ENCODE measurements at places on chromosomes 3 and 15.

- no peak for DNase-seq
These were observed 3.6 kb upstream of the NMD3 start for GRCh38 chr3:161217496-161217895.

DNA sequence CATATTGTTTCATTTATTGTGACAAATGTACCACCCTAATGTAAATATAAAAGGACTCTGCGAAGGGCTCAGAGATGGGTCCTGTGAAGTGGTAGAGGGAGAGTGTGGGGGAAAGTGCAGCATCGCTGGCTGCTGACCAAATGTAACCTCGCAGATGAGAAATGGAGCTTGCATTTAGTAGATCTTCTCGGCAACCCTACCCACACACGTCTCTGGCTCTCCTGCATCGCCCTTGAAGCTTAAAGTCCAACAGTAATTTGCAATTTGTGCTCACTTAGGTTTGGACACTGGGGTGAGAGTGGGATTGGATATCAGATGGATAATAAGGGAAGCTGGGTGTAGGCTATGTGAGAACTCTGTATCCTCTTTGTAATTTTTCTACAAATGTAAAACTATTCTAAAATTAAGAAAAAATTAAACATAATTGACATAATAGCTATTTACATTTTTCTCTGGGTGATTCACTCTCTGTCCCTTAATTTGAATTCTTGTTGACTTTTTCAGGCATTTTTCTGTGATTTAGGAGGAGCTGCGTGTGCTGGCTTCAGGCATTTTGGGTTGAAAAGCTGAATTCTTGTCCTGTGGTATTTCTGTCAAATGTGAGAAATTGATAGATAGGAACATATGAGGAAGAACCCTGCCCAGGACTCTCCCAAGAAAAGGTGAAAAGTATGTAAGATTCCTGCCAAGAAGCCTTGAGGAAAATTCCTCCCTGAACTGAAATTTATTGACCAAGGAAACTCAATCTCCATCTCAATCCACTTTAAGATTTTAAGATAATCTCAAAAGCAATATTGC is 524.7 kb upstream of the MCTP2 start:
- DNase-seq, result no peak

DNA sequence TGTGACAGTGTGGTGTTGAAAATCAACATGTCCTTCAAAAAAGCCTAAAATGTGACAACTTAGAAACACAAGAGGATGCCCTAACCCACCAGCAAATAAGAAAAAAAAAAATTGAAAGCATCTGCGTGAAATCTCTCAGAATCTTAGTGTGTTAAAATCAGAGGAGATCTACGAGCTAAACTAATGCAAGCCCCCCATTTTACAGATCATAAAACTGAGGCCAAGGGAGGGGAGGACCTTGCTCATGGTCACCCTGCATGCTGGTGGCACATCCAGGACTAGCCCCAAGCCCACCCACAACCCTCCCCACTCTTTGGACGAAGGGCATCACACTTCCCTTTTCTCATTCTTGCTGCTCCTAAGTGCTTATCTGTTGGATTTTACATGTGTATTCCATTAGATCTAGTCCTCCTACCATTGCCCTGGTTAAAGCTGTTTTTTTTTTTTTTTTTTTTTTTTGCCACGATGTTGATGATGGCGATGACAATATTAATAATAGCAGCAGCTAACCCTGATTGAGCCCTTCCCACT is 29.1 kb upstream of the NOX5 start:
- no peak for DNase-seq

- DNase-seq, result no peak
These were observed 208.2 kb upstream of the CTDSPL start for GRCh38 chr3:37653466-37653865.

GRCh38 chr15:64774629-64775493 is 528 bp downstream of the RBPMS2 start:
- no peak for DNase-seq

- no peak for DNase-seq
These were observed 80.6 kb downstream of the CCR1 start for GRCh38 chr3:46127503-46127902.

GRCh38 chr3:144394032-144394431 is 422.4 kb downstream of the DIPK2A start:
- no peak for DNase-seq

DNA sequence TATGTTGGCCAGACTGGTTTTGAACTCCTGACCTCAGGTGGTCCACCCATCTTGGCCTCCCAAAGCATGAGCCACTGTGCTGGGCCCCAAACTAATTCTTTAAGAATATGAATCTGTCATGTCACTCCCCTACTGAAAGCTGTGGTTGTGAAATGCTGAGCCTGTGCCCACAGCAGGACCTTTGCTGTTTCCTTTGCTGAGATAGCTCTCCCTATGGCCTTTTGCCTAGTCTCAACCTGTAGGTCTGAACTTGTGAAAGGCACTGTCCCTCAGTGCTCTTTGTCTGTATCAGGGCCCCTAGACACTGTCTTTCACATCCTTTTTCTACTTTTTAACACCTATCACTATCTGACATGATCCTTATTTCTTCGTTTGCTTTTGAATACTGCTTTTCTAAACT is 62.7 kb upstream of the CCR4 start:
- DNase-seq, result no peak

DNA sequence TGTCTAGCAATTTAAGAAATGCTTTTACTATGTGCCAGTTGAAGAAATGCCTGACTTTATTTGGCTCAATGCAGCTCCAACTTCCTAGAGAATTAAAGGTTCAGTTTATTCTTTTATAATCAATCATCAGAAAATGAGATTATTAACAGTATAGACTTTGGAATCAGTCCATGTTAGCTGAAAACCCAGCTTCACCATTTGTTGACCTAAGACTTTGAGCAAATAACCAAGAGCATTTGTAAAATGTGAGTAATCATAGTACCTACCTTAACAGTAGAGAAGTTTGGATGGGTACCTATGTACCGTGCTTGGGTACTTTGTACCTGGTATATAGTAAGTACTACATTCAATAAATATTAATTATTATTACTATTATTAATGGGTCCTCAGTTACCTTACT is 105.9 kb downstream of the RARB start:
- DNase-seq, result no peak

- DNase-seq, result no peak
These were observed 61.6 kb downstream of the WWTR1 start for GRCh38 chr3:149596134-149596770.

DNA sequence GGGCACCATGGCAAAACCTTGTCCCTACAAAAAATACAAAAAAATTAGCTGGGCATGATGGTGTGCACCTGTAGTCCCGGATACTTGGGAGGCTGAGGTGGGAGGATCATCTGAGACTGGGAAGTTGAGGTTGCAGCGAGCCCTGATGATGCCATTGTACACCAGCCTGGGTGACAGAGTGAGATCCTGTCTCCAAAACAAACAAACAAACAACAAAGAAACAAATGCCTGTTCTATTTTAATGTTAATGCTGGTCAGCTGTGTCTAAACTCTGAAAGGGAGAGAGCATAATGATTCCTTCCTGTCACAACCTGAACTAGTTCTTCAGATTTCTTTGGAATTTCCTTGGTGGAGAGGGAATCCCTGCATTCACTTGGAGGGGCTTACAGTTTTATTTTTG is 413.0 kb upstream of the TBL1XR1 start:
- DNase-seq, result no peak

- no peak for DNase-seq
These were observed 35.9 kb downstream of the PRKCI start for GRCh38 chr3:170258105-170258487.

DNA sequence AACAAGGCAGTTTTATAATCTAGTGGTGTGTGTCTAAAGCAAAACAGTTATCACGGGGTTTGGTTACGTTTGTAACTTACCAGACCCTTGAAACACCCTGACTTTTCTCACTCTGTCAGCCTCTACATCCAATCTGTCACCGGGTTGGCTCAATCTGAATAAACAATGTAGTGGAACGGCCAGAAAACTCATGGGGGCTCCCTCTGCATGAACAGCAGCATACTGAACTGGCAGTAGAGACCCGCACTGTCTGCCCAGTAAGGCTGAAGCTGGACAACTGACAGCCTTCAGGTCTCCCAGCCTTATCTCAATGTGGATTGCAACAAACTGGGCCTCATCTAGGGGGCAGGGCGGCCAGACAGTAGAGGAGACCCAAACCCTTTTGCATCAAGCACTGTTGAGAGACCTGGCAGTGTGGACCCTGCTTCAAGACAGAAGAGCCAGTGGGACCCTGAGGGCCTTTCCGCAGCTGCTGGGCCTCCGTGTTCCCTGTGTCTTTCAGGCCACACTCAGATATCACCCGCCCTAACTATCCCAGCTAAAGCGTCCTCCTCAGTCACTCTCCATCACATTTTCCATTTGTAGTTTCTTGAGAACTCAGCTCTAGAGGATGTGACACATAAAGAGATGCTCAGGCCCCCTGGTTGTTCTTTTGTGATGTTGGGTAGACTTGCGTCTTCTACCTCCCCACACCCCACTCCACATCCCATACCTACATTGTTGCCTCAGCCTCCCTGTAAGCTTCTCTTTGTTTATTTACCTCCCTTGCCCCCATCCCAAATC is 181.2 kb upstream of the NR2E3 start:
- DNase-seq, result no peak

DNA sequence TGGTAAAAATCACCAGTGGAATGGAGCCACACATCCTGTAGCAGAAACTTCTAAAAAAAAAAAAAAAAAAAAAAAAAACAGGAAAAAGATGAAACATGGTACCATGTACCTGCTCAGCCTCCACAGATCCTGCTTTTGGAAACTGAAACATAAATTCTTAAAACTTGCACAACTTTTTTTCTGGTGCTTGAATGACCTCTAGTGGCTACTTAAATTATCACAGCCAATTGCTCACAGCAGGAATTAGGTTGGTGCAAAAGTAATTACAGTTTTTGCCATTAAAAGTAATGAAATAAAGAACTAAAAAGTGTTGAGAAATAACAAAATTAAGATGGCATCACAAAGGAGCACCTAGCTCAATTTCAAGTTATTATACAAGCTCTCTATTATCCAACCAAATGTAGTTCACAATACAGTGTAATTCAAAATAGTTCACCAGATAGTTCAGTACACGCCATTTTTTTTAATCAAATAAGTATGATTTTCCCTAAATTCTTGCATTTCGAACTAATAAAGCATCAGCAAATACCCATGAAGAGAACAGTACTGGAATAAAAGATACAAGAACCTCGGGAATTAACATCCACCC is 80.6 kb downstream of the ULK4 start:
- no peak for DNase-seq
